Ovary (tissue), 10 donors: ENCODE measurements at places on chromosomes 1 and 21.

DNA sequence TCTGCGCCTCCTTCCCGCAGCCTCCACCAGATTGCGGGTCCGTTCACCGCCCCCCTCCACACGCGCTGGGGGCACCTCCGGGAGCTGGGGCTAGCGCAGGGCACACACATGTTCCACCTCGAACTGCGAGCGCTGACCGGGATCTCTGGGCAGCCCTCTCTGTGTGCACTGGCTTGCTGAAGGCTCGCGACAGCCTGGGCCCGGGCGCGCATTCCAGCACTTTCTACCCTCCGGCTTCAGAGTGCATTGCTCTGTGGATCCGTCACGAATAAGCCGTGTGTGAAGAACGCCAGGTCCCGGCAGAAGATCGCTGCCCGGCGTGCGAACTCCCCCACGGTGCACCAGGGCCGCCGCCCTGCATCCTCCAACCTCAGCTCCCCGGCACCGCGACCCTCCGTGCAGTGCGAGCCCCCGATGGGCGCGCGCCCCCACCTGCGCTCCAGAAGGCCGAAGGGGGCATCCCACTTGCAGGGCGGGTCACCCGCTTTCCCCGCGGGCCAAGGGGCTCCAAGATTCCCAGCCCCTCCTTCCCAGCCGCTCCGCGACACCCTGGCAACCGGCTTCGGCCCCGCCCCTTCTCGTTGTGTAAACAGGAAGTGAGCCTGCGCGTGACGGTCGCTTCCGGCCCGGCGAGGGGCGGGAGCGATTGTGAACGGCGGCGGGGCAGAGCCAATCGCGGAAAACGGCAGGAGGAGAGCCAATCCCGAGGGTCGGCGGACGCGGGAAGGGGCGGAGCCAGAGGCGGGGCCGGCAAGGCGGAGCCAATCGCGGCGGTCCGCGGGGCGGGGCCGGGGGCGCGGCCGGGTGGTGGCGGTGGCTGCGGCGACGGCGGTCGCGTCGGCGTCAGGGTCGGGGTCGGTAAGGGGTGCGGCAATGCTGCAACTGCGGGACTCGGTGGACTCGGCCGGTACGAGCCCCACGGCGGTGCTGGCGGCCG lies at the start of gene TPRG1L:
Gene TPRG1L (plus strand): TSS at position 816 of the 937 bp plus-strand sequence. CDS start 58 bp downstream, at position 874.
- DNase-seq: peak; percentile 98

DNA sequence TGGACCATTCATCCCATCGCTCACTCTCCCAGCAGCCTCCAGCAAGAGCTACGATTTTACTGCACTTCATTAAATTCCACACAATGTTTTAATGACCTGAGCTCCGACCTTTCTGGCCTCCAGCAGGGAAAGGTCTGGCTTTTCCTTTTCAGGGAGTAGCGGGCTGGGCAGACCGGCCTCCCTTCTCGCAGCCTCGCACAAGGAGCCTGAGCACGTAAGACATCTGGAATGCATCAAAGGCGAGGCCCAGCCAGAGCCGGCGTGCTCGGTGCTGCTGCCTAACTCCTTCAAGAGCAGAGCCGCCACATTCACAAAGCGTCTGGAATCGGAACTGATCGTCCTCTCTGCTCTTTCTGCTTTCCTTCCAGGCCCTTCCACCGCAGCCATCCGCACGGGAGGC lies 32.5 kb upstream of the FHAD1 start:
- DNase-seq: peak; percentile 81

DNA sequence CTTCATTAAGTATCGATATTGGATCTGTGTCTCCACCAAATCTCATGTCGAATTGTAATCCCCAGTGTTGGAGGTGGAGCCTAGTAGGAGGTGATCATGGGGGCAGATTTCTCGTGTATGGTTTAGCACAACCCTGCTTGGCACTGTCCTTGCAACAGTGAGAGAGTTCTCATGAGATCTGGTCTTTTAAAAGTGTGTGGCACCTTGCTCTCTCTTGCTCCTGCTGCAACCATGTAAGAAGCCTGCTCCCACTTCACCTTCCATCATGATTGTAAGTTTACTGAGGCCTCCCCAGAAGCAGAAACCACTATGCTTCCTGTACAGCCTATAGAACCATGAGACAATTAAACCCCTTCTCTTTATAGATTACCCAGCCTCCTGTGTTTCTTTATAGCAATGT lies 424.4 kb downstream of the NPHP4 start:
- DNase-seq: no peak

DNA sequence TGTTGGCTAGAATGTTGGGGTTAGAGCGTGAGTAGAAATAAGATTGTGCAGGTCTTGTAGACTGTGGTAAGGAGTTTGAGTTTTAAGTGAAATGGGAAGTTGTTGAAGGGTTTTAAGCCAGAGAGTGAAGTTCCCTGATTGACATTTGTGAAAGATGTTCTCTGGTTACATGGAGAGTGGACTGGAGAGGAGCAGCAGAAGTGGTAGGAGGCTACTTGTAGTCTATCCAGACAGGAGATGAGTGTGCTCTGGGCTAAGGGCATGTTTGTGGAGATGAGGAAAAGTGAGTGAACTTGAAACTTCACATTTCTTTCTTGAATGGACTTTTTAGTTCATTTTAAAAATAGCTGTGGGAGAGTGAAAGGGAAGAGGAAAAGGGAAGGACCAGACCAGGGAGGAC lies 37.0 kb downstream of the F3 start:
- DNase-seq: no peak

- no peak for DNase-seq
Measured at GRCh38 chr1:222057162-222057561, 315.3 kb upstream of the DUSP10 start.

DNA sequence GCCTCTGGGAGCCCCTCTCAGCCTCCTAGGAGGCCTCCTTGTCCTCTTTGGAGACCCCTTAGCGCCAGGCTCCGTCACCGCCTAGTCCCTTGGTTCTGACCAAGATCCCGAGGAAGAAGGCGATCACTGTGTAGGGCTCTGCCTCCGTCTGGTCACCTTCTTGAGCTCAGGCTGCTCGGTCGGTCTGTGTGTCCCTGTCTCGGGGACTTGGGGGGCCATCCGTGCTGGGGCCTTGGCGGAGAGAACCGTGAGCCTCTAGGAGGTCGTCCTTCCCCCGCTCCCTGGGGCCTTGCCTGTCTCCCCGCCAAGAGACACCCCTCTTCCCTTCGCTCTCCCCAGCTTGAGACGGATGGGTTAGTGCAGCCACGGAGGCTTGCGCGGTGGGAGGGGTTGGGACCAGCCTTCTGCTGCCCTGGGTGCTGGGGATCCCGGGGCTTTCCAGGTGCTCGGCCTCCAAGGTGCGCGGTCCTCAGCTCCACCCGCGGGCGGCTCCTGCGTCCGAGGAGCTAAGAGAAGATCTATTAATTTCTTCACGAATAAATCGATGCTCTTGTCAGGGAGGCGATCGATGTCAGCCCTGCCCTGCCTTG lies 701 bp upstream of the INSRR start:
- DNase-seq: no peak

- no peak for DNase-seq
Measured at GRCh38 chr21:40947713-40948112, 100.8 kb upstream of the DSCAM start.

DNA sequence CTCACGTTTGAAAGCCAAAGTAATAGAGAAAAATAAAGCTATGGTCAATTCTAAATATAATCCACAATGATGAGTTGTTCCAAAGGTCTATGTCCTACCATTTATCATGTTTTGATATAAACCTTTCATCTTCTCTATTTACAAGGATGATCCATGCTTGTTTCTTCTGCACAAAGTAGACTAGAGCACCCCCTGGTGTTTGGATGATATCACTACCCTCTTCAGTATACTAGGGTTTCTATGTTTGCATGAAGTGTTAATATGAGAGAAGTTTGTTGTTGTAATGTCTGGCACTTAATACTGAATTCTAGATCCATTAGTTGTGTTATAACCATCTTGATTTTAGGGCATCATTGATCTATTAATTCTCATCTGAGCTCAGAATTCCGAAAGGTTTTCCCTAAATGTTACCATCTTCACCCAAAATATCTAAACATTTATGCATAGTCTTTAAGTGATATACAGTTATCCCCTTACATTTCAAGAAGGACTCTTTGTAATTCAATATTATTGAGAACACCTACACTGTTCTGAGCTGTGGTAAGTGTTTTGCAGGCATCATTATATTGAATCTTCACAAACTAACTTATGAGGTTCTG lies 21.1 kb downstream of the CLDN8 start:
- DNase-seq: no peak

GRCh38 chr21:16280686-16281091 lies 550.9 kb downstream of the USP25 start:
- no peak for DNase-seq

DNA sequence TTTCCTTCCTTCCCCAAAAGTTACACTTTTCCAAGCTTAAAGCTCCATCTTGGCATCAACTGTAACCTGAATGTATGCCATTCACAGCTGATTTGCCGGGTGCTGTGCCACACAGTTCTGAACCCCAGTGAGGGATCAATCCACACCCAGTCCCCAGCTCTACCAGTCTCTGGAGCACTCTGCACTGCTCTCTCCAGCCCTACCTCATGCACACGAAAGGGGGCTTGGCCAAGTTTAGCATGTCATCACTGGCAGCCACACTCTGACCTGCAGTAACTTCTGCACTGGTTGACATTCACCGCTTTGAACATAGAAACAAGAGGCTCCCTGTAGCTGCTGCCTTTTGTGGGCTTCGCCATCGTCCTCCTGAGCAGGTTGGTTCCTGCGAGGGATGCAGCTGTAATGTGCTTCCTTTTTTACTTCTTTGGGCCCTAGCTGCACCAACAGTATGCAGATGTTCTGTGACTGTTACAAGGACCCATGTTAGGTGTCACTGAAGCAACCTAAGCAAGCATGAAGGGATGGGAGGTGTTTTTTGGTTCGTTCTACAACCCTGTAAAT lies 135.4 kb upstream of the SLC44A3 start:
- no peak for DNase-seq

DNA sequence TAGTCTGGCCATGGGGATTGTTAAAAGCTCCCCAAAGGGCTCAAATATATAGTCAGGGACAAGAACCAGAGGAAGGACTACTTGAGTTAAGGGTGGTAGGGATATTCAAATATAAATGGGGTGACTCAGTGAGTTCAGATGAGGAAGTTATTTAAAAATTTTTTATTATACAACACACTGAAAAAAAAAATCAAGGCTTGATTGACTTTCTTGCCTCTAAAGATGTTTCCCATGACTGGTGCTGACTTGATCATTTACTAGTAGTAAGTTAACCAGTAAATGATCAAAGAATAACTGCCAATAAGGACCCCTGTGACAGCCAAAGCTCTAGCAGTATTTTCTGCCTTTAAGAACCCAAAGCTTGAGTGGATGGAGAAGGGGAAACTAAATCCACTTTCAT lies 357.6 kb upstream of the NR5A2 start:
- DNase-seq: no peak

DNA sequence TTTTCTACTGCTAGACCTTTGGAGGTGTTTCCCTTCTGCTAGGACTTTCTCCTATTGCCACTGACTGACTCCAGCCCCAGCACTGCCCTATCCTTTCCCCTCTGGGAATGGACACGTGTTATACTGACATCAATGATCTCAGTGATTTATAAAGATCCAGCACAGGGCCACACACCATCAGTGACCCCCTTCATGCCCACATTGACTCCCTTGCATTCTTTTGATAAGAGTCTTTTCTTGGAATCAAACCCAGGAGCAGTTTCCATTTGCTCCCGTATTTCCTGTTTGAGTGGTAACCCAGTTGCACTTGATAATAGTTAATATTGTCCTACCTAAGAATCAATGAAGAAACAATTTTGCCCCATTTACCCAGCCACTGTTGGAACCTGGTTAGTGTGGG lies 501.0 kb upstream of the USP24 start:
- no peak for DNase-seq
